ENCODE measurements at places on chromosomes 16 and 17.

DNA sequence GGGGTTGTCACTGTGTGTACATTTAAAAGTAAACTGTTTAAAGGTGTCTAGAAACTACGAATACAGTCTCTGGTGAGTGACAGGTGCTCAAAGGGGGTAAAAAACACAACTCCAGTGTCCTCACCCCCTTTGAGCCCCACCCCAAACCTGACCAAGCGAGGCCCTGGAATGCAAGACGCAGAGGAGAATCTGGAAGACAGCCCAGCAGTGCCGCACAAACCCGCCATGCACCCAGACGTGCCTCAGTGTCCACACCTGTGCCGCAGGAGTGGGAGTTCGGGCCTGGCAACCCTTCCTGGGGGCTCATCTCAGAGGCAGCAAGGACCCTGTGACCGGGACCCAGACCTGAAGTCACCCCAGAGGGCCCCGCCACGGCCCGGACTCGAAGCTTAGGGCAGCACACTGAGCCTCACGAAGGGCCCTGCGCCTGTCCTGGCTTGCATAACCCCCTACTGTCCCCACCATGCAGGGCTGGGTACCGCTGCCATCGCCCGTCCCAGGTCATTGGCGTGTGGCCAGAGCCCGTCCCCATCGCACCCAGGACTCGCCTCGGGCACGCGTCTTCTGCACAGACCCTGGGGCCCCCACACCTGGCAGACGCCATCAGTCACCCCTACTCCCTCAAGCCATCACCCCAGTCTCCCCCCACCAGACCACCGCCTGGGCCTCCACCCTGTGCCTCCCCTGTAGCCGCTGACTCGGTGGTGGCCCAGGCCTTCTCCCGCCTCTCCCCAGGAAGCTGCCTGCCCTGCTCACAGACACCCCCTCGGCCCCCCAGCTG, 33.0 kb upstream of the ZC3H18 start:
- DNase-seq = no peak

- no peak for DNase-seq
Observed at GRCh38 chr17:2213291-2213960, 90.2 kb downstream of the SMG6 start.

- no peak for DNase-seq
Observed at GRCh38 chr17:44277976-44278375, 10.0 kb upstream of the SLC4A1 start.

DNA sequence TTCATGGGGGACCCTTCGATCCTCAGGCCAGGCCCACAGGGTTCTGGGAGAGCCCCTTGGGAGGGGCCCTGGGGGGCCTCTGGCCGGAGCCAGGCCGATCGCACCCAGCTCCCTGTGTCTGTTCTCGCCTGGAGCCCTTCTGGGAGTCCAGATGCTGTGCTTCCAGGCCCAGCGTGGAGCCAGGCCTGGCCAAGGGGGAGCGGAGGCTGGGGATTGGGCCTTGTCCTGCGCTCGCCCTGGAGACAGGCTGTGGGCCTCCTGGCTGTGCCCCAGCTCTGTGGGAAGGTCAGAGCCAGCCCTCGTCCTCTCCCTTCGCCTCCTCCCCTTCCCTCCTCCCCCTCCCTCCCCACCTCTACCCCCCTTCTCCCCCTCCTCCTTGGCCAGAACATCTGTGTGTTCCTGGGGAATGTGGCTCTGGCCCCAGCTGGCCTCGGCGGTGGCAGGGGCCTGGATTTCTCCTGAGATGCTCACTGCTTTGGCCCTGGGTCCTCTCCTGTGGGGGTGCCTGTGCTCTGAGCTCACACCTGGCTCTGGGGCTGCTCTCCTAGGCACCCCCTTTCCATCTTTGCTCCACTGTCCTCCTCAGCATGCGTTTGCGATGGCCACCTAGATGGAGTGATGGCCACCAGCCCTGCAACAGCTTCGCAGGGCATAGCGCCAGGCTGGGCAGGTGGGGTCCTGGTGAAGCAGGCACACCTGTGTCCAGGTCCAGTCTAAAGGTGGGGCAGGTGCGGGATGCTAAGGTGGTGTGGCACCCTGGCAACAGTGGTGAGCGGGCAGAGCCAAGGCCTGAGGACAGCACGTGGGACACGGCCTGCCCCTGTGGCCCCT, 90.6 kb upstream of the CIBAR2 start:
- no peak for DNase-seq

DNA sequence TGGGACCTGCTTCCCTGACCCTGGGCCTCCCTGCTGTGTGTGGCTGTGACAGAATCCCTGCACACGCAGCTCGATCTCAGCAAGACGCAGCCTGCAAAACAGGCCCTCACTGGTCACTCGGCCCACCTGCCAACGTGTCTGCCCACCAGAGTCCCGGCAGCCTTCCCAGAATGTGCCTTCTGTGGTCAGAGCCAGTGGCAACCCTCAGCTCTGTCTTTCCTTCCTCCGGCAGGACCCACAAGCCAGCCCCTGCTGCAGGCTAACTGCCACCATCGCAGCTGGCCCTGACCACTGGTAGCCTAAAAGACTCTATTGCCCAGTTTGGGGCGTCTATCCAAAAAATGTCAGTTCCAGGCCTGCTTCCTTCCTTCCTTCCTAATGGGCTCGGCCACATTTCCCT, 83.2 kb downstream of the LITAF start:
- no peak for DNase-seq

GRCh38 chr16:11242658-11243057, 13.3 kb downstream of the SOCS1 start:
- DNase-seq = no peak

DNA sequence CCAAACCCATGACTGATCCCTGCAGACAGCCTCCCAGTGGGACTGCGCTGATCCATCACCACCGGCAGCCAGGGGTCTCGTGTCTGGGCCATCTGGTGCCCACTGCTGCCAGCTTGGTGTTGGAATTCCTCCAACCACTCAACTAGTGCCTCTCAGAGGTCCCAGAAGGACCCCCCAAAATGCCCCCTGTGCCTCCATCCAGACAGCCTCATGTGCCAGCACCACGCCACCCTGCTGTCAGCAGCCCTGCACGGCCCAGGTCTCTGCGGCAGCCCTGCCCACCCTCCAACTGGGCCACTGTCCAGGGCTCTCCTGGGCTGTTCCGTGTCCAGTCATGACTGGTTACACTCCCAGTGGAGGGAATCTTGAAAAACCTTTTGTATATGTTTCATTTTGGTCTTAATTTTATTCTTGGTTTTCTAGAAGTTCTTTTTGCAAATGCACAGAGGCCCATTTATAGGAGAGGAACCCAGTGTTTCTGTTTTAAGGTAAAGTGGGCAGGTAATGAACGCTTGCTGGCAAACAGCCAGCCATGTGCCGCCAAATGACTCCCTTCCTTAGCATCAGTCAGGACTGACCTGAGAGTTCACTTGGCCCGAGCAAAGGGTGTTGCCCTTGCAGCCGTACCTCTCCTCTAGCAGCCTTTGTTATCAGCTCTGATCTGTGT, 34.6 kb downstream of the GRIN2C start:
- no peak for DNase-seq

GRCh38 chr17:42289611-42290181, 1.4 kb downstream of the STAT5A start:
- no peak for DNase-seq

- DNase-seq = no peak
Observed at GRCh38 chr17:9935408-9935807, 30.3 kb upstream of the RCVRN start.

DNA sequence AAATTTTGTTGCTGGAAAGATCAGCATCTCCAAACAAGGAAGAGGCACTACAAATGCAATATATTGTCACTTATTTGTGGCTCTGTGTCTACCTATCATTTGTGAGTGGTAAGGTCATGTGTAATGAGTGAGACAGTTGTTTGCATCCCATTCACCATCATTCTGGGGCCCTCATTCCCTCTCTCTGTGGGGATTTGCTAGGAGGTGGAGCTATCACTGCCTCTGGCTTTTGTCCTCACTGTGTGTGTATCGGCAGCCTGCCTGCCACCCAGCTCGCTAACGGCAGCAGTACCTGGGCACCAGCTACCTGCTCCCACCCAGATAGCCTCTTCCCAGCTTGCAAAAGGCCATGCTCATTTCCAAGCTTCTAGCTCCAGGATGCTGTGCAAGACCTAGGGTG, 379.2 kb upstream of the ZFHX3 start:
- DNase-seq = no peak

GRCh38 chr16:5377280-5377898, 279.8 kb upstream of the EEF2KMT start:
- DNase-seq = no peak

DNA sequence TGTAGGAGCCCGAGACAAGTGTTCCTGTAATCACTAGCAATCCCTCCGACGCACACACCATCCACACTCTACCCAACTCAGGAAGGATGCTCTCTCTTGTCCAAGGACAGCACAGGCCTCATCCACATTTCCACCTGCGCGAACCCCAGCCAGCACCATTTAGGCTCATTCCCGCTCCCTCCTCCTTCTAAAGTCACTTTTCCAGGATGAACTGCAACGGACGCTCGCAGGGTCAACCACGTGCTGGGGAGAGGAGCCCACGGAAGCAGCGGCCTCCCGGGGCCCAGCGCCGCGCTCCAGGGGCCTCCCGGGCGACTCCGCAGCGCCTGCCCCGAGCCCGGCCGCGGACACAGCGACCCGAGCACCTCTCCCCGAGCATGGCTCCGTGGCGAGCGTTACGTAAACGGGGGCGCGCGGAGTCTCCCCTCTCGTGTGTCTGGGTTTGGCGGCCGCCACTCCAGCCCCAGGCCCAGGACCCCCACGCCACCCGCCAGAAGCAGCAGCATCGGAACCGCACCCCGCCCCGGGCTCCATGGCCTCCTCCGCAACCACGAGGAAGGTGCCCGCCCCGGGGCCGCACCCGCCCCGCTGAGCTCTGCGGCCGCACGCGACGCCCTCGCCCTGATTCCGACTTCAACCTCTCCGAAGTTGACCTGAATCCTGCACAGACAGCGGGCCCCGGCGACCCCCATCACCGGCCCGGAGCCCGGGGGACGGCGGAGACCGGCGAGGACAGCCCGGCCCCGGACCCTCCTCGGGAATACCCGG, 668 bp downstream of the USP36 start:
- DNase-seq = no peak

- no peak for DNase-seq
Observed at GRCh38 chr16:87507351-87508069, 14.7 kb upstream of the ZCCHC14 start.

DNA sequence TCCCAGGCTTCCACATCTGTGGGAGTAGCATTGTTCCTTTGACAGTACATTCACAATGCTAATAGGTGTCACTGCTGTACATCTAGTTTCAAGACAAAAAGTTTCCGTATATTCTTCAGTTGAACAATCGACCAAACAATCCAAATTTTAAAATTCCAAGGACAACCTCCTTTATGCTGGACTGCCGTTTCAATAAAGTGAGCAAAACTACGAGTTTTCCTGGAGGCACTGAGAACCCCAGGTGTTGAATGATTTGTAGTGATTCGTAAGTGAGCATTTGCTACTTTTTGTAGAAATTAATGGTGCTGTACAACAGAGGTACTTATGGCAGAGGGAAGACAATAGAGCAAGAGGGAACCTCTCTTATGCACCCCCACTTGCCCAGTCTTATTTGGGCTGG, 71.2 kb upstream of the NACA2 start:
- no peak for DNase-seq

GRCh38 chr17:77644181-77645071, 314.1 kb upstream of the TNRC6C start:
- peak; percentile 64 for DNase-seq

- DNase-seq = no peak
Observed at GRCh38 chr17:3030096-3030495, 33.3 kb downstream of the OR1D5 start.

GRCh38 chr16:85913688-85914422, 14.9 kb downstream of the IRF8 start:
- DNase-seq = no peak

GRCh38 chr16:77564791-77565390, 130.1 kb upstream of the ADAMTS18 start:
- no peak for DNase-seq

DNA sequence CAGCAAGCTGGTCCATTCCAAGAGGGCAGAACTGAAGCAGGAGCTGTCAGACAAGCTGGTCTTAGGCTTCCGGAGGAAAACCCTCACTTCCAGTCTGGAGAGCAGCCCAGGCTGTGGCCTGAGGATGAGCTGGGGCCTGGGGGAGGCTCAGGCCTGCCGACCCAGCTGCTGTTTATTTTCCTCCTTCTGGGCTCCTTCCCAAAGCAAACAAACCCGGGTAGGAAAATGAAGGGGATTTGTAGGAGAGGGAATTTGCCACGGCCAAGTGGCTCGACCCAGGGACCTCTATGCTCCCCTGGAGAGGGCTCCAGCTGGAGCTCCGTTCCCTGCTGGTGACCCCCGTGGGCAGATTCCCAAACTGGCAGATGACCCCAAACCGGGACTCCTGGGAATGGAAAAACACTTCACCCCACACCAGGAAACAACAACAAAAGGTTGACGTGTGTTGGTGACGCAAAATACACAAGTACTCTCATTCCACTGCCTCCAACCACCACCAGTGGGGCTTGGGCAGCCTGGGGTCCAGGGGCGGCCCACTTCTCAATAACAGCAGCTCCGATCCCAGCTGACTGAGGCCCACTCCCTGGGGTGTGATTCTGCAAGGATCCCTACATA, 8.8 kb downstream of the JUP start:
- DNase-seq = no peak

GRCh38 chr16:30110661-30111060, 2.7 kb downstream of the GDPD3 start:
- no peak for DNase-seq

DNA sequence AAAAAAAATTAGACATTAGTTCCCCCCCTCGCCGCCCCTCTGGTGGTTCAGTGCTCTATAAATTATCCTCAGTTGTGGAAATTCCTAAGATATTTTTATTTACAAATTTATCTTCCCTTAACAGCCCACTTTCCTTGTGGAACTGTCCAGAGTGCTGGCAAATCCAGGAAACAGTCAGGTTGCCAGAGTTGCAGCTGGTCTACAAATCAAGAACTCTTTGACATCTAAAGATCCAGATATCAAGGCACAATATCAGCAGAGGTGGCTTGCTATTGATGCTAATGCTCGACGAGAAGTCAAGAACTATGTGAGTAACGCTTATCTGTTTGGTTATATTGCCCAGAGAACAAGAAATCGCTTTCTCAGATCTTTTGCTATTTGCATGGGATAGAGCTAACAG, 2.9 kb downstream of the KPNB1 start:
- DNase-seq = no peak

- DNase-seq = no peak
Observed at GRCh38 chr17:6524520-6524919, 31.8 kb downstream of the PITPNM3 start.
